Hematopoietic multipotent progenitor cell treated with erythropoietin and hydrocortisone succinate and interleukin-3 and kit ligand, for 4 days (in vitro differentiated cells): ENCODE measurements at places on chromosomes 3 and 15.

DNA sequence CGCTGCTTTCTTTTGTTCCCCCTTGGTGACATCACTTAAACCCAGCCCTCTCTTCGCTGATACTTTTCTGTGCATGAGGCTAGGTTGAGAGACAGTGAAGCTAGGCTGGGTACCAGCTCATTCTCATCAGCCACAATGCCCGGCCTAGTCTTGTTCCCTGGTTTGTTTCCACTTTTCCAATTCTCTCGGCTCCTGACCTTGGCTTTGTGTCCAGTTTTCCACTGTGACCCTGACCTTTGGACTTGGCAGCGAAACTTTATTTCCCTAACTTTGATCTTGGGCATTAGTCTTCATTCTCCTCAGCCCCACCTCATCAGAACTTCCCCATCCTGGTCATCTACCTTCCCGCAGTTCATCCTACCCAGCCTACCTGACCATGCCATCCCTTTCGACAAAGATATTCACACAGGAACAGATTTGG lies 908 bp upstream of the ADPGK start:
- no peak for DNase-seq

DNA sequence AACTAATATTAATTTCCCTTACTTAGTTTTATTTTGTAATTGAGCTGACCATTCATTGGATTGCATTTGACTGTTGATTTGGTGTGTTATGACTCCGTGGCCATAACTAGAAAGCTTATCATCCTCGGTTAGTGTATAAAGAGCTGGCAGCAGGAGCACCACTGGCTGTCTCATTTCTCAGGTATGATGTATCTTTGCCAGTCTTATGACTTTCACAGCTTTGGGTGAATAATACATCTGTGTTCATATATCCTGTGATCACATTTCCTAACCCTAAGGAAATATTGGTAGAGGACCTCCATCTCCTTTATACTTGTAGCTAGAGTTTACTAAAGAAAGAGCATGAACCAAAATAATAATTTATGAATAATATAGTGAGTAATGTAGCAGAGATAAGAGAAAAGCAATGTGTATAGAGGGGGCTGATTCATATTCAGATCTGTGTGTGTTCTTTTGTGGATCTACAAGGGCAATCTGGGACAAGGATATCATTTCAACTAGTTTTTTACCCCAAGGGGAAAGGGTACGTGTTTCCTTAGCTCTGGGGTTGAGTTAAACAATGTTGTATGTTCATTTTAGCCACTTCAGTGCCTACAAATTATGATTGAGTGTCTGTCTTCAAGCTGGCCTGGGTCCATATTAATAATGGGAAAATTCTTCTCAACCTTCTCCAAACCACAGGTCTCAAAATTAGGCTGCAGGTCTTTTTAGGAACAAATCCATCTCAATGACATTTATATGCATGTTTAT lies 901.7 kb downstream of the NTRK3 start:
- DNase-seq = no peak

DNA sequence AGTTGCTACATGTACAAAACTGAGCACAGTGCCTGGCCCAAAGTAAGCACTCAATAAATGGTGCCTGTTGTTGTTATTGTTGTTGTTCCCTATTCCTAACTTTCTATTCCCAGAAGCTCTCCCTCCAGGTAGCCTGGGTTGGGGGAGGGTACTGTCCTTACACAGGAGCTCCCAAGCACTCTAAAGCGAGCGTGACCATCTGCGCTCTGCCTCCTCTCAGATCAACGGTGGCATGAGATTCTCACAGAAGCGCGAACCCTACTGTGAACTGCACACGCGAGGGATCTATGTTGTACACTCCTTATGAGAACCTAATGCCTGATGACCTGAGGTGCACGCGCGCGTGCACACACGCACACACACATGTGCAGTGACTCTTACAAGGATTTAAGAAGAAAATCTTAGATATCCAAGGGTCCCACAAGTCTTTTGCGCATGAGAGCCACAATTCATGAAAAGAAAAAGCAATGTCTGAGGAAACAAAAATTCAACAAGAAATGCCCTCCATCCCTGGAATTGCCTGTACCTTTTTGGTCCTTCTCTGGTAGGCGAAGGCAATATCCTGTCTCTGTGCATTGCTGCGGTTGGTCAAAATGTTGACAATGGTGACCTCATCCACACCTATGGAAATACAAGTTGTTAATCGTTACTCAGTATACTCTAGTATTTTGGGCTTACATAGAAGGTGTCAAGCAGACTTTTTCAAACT lies 33.7 kb downstream of the ANXA2 start:
- no peak for DNase-seq

DNA sequence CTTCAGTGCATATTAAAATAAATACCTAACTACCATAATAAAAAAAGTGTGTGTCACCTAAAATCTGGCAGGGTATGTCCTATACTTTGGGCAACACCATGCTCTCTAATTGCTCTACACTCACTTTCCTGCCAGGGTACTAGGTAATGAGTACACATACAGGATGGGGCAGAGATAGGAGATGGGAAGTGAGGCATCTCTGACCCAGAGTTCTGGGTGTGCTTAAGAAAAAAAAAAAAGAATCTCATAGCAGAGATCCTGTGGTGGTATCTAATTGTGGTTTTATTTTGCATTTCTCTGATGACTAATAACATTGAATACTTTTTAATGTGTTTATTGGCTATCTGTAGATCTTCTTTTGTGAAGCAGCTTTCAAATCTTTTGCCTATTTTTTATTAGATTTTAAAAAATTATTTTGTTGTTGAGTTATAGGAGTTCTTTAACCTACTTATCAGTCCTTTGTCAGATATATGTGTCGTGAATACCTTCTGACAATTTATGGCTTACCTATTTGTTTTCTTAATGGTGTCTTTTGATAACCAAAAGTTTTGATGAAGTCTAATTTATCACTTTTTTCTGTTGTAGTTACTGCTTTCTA lies 48.0 kb downstream of the EEFSEC start:
- no peak for DNase-seq

DNA sequence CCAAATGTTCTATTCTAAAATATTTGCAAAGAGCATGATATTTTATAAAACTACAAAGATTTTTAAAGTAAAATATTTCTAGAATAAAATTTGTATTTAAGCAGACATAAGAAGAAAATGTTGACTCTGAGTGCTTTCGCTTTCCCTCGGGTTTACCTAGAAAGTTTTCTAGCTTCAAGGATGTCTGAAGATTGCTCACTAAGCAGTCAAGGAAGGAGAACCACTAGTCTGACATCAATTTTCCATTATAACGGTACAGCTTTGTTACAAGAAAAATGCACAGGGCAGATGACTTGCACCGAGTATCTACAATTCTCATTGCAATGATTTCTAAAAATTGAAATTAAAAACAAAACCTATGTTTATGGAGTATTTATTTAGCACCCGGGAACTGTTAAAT lies 14.2 kb downstream of the GPR15 start:
- no peak for DNase-seq

DNA sequence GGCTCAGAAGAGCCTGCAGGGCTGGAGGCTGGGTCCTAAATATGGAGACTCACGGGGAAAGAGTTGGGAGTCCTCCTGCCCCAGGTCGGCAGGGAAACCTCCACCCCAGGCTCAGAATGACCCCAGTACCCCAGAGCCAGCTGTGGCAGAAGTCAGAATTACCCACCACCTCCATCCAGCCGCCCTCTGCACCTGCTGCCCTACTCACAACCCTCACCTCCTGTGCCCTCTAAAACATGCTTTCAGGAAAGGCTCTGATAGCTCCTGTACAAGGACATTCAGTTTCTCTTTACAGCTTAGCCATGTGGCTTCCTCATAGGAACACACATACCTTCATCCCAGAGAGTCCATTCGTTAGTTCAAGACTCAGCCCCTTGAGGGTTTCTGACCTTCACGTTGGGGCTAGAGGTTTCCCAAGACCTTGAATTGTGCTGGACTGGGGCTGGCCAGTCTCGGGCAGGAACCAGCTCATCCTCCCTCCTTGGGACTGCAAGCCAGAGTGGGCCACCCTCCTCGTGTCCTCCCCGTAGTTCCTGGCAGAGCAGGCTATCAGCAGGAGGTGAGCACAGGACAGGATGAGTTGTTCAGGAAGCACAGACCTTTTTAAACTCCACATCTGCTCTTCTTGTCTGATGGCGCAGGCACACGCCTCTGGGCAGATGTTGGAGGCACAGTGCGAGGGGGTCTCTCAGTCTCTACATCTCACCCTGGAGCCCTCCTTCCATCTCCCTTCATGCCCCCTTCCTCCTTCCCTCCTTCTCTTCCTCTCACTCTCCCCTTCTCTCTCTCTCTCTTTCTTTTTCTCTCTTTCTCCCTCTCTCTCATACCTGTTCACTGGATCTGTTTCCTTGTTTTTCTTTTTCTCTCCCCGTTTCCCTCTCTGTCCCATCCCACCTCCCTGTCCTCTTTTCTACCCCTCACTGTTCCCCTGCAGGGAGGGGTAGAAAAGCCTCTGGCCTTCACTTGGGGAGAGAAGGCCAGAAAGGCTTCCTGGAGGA lies 55.9 kb upstream of the NR2C2 start:
- DNase-seq = no peak
